ENCODE measurements at places on chromosomes 2 and 18.

GRCh38 chr2:25174192-25174861 lies 5.9 kb upstream of the POMC start:
- DNase-seq = no peak

DNA sequence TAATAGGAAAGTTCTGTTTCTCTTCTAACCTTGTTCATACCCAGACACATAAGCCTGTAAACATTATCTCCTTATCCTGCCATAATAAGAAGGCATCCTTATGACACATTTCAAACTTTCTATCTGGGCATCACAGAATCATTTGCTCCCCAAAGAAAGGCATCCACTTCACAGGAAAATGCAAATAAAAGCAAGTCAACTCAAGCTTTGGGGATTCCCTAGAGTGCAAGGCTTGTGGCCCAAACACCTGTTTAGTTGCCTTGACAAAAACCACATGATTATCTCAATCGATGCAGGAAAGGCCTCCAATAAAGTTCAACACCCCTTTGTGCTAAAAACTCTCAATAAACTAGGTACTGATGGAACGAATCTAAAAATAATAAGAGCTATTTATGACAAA lies 195.7 kb upstream of the GALNT5 start:
- no peak for DNase-seq

GRCh38 chr18:14919666-14920065 lies 171.7 kb downstream of the ANKRD30B start:
- no peak for DNase-seq

- DNase-seq = no peak
Observed at GRCh38 chr2:33241581-33241980, 234.9 kb upstream of the RASGRP3 start.

DNA sequence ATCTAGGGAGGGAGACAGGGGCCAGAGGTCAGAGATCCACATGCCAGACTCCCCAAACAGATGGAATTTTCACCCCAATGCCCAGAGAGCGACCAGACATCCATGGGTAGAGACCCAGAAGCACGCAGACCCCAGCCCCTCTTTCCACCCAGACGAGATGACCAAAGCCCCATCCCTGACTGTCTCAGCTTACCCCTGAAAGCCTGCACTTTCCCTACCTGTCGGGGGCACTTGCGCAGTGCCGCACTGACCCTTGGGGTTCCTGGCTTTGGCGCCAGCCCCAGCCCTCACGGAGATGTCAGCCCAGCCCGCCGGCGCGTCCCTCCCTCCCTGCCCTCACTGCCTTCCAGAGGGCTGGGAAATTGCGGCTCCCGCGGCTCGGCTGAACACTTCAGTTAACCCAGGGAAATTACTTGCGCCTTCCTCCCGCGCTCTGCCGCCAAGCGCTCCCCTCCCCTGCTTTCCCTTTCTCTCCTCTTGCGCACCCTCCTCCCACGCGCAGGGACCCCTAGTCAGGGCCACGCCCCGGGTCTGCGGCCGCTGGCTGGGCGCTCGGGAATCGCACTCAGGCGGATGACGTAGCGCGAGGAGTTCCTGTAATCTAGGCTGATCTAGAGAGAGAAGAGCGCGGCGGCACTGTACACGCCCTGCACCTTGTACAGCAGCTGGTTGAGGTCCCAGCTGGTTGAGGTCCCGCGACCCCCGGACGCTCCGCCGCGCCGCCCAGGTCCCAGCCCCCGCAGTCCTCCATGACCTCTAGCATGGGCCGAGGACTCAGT lies 12.0 kb downstream of the ALPG start:
- DNase-seq = peak; percentile 56

DNA sequence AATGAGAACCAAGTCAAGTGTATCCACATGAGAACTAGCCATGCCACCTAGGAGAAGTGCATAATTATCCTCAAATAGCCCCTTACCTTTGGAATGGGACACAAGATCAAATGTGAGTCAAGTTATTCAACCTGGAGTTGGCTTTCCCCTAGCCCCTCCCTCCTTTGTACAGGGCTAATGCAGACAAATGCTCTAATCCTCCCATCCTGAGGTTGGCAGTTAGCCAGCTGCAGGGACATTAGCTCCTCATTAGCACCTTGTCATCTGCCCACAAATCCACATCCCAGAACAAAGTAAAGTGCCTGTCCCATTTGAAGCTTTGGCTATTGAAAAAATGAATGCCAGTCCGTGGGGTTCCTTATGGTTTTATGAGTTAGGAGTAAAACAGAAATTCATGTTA lies 294.1 kb upstream of the FANCL start:
- DNase-seq = no peak

- no peak for DNase-seq
Observed at GRCh38 chr2:71802556-71802955, 345.1 kb downstream of the CYP26B1 start.

GRCh38 chr2:173087793-173088496 lies 12.3 kb downstream of the MAP3K20 start:
- DNase-seq = no peak

DNA sequence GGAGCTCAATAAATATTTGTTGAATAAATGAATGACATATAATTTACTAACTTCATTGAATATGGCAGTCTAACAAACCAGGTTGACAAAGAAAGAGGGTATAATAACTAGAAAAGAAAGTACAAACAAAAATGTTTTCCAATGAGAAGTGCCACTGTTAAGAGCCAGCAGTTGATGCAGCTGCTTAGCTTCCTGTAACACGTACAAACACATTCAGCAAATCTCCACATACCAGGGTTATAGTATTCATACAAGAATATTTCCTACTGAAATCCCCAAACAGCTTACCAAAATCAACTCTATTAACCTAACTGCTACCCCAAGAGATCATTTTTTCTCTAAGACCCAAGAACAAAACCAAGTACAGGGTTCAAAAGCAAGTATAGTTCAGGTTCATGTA lies 77.7 kb downstream of the THADA start:
- no peak for DNase-seq

DNA sequence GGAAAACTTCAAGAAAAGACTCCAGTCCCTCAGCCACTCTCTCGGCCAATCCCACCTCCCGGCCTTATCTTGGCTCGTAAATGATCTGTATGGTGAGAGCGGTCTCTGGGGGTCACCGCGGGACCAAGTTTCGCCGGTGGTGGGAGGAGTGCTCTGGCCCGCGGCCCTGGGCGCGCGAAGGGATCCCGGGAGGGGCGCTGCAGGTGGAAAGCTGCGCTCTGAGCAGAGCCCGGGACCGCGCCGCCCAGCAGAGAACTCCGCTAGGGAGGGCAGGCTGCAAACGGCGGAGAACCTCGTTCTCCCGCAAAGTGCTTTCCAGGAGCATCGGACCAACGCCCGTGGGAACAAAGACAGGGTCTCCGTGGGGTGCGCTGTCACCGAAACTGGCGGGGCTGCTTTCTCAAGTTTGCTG lies 622 bp downstream of the LRP2 start:
- DNase-seq = peak; percentile 44

GRCh38 chr18:75407468-75408437 lies 19.8 kb downstream of the SMIM21 start:
- no peak for DNase-seq

DNA sequence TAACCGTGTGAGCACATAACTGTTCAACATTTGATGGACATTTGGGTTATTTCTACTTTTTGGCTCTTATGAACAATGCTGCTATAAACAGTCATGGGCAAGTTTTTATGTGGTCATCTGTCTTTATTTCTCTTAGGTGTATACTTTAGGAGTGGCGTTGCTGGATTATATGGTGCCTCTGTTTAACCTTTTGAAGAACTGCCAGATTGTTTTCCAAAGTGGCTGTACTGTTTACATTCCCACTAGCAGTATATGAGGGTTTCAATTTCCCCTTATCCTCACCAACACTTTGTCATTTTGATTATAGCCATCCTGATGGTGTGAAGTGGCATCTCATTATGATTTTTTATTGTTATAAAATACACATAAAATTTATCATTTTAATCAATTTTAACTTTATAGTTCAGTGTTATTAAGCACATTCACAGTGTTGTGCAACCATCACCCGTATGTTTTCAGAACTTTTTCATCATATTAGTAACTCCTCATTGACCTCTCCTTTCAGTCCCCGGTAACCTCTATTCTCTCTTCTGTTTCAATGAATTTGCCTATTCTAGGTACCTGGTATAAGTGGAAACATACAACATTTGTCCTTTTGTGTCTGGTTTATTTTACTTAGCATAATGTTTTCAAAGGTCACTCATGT lies 55.4 kb downstream of the EML4 start:
- DNase-seq = no peak

GRCh38 chr2:235270956-235271355 lies 222.9 kb upstream of the AGAP1 start:
- DNase-seq = peak; percentile 82

GRCh38 chr18:8052237-8052701 lies 485.2 kb downstream of the PTPRM start:
- peak; percentile 25 for DNase-seq

- no peak for DNase-seq
Observed at GRCh38 chr2:56204556-56204955, 20.8 kb downstream of the CCDC85A start.

GRCh38 chr2:50613161-50613560 lies 418.8 kb downstream of the NRXN1 start:
- no peak for DNase-seq

GRCh38 chr2:239951129-239951734 lies 73.9 kb downstream of the NDUFA10 start:
- no peak for DNase-seq

DNA sequence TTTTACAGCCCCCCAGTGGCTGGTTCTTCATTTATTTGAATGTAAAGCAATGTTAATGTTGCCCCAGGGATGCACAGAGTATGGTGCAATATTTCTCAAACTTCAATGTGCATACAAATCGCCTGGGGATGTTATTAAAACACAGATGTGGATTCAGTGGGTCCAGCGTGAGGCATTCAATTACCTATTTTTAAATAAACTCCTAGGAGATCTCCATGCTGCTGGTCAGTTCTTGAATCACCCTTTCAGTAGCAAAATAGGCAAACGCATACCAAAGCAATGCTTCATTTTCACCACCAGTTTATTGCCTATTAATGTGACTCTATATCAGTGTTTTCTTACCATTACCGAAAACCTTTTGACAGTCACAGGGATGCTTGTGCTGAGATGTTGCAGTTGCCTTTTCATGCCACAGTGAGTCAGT lies 530.7 kb downstream of the CBLN2 start:
- no peak for DNase-seq

DNA sequence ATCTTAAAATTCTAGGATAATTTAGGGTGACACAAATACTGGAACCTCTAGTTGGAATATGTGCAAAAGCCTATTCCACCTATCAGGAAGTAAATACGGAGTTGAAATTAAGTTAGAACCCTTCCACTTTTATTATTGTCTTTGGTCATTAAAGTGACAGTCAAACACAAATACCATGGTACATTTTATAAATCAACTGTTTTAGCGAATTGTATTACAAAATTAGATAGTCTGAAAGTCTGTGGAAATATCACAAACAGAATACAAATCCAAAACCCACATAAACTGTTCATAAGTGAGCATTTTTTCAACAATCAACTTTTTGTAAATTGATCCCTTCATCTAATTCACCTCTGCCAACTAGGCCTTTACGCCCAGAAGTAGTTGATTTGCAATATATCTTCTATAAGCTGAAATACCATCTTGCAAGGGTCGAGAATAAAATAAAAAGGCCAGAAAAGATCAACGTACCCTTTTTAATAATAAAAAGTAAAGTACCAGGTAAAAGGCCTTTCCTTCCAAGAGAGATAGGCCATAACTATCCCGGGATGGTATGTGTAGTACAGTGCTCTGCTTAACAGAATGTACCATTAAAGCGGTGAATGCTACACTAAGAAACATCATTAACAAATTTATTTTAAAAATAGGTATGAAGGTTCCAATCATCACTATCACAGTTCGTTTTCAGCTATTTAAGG lies 1.3 kb downstream of the USP34 start:
- DNase-seq = no peak

DNA sequence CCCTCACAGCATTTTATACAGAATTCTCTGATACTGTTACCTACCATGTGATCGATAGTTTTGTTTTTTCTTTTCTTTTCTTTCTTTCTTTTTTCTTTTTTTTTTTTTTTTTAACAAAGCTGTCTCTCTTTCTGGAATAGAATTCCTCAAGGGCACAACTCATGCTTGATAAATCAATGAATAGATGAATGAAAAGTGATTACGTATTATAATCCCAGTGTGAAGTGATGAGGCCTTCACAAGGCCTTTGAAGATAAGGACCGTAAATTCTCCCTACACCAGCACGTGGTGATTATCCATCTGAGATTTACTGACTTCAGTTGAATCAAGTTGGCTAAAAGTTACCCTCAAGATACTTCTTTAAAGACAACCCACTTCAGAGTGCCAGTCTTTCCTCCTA lies 46.6 kb upstream of the RMDN2 start:
- DNase-seq = no peak

- DNase-seq = no peak
Observed at GRCh38 chr18:10271481-10271880, 183.0 kb upstream of the APCDD1 start.

GRCh38 chr18:366466-367061 lies 98.7 kb upstream of the THOC1 start:
- DNase-seq = no peak

DNA sequence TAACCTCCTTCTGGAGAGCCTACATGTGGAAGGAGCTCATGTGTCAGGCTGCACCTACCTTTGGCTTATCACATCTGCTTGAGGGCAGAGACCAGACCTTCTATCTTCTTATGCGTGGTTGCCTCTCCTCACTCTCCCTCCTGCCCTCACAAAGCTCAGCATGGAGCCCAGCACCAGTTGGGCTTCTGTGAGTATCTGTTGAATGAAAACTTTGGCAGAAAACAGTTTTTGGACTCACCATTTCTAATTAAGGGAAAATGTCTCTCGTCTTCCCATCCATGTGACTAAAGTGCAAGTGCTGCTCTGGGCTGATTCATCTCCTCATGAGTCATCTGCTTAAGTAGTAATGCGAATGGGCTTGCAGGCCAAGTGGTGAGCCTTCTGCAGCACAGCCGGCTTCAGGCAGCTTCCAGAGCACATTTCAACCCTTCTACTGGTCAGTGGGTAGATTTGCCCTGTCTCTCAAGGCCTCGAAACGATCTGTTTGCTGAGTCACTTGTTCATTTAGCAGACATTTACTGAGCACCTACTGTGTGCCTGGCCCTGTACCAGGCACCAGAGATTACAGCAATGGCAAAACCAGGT lies 102.6 kb downstream of the VSNL1 start:
- peak; percentile 62 for DNase-seq

GRCh38 chr2:101516823-101517690 lies 42.1 kb upstream of the RFX8 start:
- peak; percentile 60 for DNase-seq

- DNase-seq = no peak
Observed at GRCh38 chr18:69528435-69528834, 127.7 kb downstream of the DOK6 start.

- DNase-seq = no peak
Observed at GRCh38 chr2:218970894-218971293, 11.4 kb downstream of the CDK5R2 start.

- DNase-seq = no peak
Observed at GRCh38 chr2:216030216-216030615, 16.9 kb upstream of the MREG start.

GRCh38 chr2:142033393-142033792 lies 97.4 kb downstream of the LRP1B start:
- no peak for DNase-seq

DNA sequence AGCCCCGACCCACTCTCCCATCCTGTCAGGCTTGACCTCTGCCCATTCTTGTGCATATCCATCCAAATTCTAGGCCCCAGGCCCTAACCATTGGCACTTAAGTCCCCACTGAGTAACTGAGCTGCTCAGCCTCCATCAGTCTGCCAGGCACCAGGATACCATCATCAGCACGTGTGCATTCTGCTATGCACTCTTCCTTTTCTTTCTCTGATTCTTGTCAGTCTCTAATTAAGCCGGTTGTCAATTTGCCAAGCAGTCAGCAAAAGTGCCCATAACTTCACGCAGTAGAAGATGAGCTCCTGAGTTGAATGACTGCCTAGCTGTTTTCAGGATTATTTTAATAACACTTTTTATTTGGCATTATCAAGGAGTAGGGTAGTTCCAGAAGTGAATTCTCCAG lies 107.2 kb downstream of the FEZ2 start:
- no peak for DNase-seq

Data from activated CD4-positive, alpha-beta T cell treated with anti-CD3 and anti-CD28 coated beads for 36 hours (primary cell).